ENCODE measurements at places on chromosomes 2 and 18. TPM values are rescaled to one million over a fixed set of nuclear protein-coding genes. Genes with fewer than 3 reads are reported as not detected.

DNA sequence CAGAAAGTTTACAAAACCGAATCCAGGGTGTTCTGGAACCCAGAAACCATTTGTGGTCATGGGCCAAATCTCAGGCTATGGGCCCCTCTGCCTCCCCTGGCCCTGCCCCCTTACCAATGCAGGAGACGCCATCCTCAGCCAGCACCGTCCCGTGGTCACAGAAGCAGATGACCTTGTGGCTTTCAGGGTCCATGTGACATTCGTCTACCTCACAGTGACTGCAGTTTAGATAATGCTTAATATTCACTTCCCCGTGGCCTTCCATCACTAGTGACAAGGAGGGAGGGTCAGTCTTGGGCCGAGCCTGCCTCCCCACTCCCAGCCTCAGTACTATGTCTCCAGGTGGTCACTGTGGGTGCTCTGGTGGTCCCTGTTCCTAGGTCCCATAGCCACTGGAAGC lies 111.6 kb downstream of the CLIP4 start:
- DNase-seq = no peak

DNER gene
- 2.1 TPM for polyA plus RNA-seq

C1D gene
- polyA plus RNA-seq = 29.7 TPM

- no peak for DNase-seq
Measured at GRCh38 chr18:58362027-58362575, 266.8 kb downstream of the ALPK2 start.

- DNase-seq = no peak
Measured at GRCh38 chr2:130375291-130376266, 19.7 kb downstream of the PTPN18 start.

DNA sequence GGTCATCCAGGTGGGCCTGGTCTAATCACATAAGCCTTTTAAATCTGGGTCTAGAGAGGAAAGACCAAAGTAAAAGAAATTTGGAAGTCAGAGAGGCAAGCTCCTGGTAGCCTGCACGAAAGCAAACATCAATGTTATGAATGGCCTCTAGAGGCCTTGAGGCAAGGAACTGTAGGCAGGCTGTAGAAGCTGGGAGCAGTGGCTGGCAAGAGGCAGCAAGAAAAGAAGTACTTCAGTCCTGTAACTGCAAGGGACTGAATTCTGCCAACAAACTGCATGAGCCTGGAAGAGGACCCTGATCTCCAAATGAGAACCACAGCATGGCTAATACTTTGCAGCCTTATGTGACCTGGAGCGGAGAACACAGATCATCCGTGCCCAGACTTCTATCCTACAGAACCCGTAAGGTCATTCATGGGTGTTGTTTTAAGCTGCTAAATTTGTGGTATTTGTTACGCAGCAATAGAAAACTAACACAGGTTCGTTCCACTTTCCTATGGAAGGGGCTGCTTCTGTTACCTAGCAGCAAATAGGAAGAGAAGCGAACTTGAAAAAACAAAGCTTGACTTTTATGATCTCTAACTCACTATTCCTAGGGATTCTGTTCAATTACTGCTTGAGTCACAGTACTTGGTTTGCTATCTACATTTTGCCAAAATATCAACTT lies 1.2 kb downstream of the IMMT start:
- no peak for DNase-seq

DNA sequence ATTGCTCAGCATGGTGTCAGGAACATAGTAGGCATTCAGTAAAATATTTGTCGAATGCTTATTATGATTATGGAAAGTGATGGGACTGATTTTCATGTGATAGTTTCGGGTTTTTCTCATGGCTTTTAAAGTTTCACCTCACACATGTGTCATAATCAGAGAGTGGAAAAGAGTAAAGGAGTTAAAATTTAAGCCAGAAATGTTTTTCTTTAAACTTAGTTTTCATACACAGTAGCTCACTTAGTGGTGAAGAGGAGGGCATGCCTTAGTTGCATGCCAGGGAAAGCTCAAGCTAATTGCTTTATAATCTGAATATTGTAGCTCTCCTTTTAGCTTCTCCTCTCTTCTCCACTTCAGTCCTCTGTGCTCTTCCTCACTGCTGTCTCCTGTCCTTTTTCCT lies 38.0 kb downstream of the EHBP1 start:
- no peak for DNase-seq
